Posterior vena cava (tissue), 2 donors: ENCODE measurements at places on chromosomes 12 and 14. TPM values are rescaled to one million over a fixed set of nuclear protein-coding genes. Genes with fewer than 3 reads are reported as not detected.

SLC6A12 gene
- total RNA-seq: 1.0 TPM

- no peak for DNase-seq
Measured at GRCh38 chr12:8904665-8905064, 9.6 kb upstream of the PHC1 start.

GRCh38 chr12:42039176-42039575 is 105.5 kb downstream of the GXYLT1 start:
- no peak for DNase-seq

DNA sequence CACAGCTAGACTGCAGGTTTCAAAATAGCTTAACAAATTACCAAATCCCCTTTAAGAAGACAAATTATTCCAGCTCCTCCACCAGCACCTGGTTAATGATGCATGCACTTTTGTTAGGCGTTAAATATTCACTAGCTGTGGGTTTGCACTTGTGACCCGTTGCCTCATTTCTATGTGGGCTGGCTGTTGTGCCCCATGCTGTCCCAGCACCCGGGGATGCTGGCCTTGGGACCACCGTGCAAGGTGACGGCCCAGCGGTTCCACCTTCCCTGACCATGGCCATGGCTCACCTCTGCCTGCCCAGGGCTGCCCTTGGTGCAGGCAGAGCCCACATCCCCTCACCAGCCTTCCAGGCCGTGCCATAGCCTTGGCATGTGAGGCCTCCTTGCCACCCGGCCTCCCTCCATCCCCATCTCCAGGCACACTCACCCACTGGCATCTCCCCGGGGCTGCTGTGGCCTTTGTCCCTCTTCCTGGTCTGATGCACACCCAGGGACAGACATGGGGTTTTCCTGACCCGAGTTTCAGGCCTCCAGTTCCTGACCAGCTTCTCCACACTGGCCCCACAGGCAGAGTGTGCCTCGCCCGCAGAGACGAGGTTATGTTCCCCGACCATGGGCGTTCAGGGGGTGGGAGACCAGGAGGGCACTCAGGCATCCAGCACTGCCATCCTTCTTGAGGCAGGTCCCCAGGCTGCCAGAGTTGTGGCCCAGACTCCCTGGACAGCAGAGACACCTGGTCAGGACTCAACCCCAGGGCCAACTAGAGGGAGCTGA is 20.3 kb upstream of the C14orf180 start:
- DNase-seq: peak; percentile 69

- DNase-seq: no peak
Measured at GRCh38 chr12:55925371-55925770, 2.3 kb downstream of the PYM1 start.

GRCh38 chr12:47272412-47273190 is 192.8 kb upstream of the AMIGO2 start:
- DNase-seq: no peak

- peak; percentile 88 for DNase-seq
Measured at GRCh38 chr12:47844264-47845019, 24.7 kb upstream of the HDAC7 start.

DNA sequence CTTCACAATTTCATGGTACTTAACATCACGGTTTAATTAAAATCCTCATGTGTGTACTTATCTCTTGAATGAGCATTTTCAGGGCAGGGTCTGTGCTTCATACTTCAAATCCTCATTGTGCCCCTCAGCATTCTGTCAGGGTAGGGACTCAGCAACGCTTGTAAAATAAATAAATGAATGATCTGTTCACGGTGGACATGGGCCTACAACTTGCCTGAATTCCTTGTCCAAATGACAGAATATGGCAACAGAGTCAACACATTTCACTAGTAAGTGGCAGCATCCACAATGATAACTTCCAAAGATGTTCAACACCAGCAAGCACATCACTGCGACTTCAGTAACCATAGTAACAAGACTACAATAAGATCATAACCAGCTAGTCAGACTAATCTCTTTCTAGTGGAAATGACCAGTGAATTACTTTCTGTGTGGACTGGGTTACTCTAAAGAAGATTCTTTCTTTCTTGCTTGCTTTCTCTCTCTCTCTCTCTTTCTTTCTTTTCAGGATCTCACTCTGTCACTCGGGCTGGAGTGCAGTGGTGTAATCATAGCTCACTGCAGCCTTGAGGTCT is 14.5 kb upstream of the GNPTAB start:
- DNase-seq: no peak

GRCh38 chr12:84131076-84131475 is 781.5 kb downstream of the SLC6A15 start:
- no peak for DNase-seq

CD163 gene
- 252 TPM for total RNA-seq

GRCh38 chr14:103542605-103543088 is 13.7 kb downstream of the TRMT61A start:
- no peak for DNase-seq

TCTN2 gene
- total RNA-seq: 7.6 TPM

GRCh38 chr12:96120359-96121100 is 73.6 kb upstream of the ELK3 start:
- DNase-seq: no peak

GRCh38 chr12:106780010-106780631 is 5.6 kb downstream of the RIC8B start:
- DNase-seq: no peak

IL31 gene
- total RNA-seq: not detected

CPM gene
- total RNA-seq: 20.4 TPM

NDRG2 gene
- 80.7 TPM for total RNA-seq

DNA sequence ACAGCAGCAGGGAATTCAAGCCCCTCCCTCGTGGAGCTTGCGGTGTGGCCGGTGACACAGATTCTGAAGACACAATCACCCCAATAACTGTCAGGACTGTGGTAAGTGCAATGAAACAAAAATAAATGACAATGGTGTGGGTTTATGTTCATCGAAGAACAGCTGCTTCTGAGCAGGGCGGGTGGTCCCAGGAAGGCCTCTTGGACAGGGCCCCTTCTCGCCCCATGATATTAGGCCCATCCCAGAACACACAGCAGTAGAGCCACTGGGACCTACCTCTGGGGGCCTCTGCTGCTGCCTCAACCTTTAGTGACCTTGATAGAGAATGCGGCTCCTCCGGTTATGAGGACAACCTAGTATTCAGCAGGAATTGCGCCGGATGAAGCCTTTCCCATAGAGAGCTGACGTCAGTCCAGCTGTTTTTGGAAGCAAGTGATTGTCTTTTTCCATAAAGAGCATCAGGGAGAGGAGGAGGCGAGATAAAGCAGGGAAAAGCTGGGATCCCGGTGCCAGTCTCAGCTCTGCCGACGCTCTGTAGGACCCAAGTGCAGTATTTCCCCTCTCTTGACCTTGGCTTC is 84.1 kb upstream of the BCL11B start:
- peak; percentile 5 for DNase-seq

CD69 gene
- 5.1 TPM for total RNA-seq

DNA sequence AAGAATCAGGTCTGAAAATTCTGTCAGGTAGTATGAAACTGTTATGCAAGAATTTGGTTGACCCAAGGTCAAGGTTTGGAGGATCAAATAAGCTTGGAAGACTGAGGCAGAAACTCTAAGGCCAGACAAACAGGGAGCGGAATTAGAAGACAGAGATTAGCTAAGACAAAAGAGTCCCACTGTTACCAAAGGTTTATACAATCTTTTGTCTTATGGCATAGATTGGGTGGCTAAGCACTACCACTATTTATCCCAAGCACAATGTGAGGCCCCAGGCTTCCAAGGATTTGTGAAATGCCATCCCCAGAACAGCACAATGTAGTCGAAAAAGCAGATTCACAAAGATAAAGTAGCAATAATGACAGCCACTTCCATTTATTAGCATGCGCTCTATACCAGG is 311.2 kb downstream of the SEC23A start:
- no peak for DNase-seq

DNA sequence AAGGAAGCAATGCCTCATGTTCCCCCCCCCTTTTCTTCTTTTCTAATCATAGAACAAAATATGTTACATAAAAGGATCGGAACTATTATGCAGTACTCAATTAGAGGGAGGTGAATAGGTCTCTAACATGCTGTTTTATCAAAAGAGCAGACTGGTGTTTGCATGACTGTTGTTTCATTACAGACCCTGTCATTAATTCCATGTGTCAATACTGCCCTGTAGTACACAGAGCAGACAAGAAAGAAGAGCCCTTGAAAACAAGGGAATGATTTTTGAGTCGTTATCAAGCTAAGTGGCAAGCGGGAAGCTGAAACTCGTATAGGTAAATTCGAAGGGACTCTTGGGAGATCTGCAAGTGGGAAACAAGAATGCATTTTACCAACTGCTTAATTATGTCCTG is 76.9 kb upstream of the TMEM263 start:
- no peak for DNase-seq

DNA sequence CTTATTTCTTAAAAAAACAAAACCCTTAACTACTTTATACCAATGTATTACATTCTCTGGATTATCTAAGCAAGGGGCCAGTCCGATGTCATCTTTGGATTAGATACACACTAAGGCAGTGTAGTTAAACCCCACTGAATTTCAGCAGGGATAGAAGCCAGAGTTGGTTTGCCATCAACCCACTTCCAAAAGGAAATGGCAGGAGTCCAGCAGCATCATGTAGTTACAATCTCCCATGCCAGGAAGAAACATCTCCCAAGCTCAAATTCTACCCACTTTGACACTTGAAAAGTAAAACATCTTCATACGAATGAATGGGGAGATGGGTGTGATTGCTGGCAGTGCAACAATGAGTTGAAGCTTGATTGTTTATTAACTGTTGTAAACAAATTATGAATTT is 203.5 kb upstream of the PLXNC1 start:
- DNase-seq: no peak

SLC7A8 gene
- total RNA-seq: 31.0 TPM

DNA sequence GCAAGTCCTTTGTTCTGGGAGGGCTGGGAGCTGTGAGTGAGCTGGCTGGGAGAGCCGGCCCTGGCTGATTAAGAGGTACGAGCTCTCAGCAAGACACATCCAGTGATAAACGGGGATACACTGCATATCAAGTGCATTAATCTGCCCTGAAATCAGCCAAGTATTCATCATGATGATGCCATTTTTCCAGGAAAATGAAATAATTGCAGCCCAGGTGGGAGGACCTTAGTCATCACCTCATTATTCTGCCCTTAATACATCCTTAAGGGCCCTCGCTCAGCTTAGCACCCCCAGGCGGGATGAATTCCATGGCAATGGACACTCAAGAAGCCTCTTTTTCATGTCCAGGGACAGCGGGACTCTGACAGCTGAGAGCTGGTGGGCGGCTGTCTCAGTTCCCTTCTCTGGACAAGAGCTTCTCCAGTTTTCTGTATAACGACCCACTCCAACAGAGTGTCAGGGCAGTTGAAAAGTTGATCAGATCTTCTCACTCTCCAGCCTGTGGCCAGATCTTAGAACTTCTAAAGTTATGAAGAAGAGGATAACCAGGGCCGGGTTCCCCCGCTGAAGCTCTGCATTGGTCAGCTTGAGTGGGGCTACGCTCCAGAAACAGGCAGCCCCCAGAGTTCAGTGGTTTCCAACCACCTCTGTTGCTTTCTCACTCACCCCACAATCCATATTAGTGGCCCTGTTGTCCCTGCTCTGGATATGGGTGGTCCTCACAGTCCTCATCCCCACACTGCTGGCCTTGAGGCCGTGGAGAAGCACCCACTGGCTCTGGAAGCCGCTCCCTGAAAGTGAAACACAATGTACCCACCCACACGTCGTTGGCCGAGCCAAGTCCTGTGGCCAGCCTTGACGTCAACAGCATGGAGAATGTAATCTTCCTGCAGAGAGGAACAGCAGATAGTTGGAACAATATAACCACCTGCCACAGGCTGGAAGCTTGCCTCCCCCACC is 306.2 kb upstream of the DIO3 start:
- peak; percentile 90 for DNase-seq

- DNase-seq: no peak
Measured at GRCh38 chr12:53659011-53659551, 16.8 kb downstream of the ATP5MC2 start.

- no peak for DNase-seq
Measured at GRCh38 chr14:69318241-69318640, 58.3 kb downstream of the GALNT16 start.

FGD6 gene
- 7.4 TPM for total RNA-seq

GRCh38 chr12:76260390-76260748 is 87.8 kb downstream of the BBS10 start:
- no peak for DNase-seq

DNA sequence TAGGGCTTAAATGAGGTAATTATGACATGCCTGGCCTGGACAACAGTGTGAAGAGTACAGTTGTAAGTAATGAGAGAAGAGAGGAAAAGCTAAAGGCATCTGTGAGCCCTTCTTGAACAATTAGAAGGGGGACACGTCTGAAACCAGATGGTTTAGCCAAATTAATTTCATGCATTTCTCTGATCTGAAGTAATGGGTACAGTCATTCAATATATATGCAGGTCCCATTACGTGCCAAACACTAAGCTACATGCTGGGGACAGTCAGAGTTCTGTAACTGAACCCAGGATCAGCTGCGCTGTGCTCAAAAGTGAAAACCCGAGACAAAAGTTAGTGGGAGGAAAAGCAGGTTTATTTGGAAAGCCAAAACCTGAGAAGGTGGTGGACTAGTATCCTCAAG is 207.2 kb upstream of the TMTC1 start:
- no peak for DNase-seq

DNA sequence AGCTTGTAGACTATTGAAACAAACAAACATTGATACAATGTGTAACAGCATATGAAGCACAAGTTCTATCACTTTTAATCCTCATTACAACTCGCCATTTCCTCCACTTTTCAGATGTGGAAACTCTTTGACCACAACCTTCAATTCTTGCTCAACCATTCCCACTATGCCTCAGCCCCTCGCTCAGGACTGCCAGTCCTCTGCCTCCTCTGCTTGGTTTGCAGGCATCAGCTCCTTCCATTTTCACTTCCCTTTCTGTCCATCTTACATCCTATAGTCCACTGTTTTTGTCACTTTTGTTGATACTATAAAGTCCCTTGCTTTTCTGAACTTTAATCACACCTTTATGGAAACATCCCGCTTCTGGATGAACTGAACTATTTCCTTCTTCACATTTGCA is 28.2 kb upstream of the CD27 start:
- DNase-seq: no peak

CMA1 gene
- 0.71 TPM for total RNA-seq

DNA sequence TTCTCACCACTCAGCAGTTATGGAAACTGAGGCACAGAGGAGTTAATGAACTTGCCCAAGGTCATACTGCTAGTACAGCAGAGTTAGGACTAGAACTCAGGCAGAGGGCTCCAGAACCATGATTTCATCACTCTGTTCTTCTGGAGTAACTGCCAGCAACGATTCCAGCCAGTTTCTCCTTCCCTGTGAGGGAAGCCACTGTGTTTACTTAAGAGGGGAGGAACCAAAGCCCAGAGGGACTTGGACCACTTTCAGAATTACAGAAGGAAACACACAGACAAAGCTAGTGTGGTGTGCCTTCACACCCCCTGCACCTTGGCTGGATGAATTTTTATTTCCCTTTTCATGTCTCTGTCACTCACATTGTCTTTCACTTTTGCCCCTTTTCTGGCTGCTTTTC is 398.2 kb downstream of the DPF3 start:
- no peak for DNase-seq

FOXN4 gene
- not detected for total RNA-seq

DNA sequence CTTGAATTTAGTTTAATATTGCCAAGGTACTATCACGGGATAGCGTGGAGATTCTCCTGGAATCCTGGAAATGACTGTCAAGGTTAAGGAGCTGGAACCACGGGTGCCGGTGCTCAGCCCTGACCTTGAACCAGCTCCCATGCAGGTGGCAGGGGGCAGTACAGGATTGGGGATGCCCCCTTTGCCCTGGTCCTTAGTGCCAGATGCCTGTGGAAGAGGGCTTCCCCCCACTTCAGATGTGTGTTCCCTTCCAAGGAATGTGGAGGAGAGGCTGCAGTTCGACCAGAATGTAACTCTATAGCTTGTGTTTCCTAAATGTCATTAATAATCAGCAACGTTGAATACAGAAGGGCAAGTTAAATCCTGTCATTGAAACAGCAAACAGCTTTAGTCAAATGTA is 258.9 kb downstream of the VRK1 start:
- no peak for DNase-seq

WNT1 gene
- not detected for total RNA-seq
